Caudate nucleus (tissue), 63 donors: ENCODE measurements at places on chromosomes 3 and 15.

DNA sequence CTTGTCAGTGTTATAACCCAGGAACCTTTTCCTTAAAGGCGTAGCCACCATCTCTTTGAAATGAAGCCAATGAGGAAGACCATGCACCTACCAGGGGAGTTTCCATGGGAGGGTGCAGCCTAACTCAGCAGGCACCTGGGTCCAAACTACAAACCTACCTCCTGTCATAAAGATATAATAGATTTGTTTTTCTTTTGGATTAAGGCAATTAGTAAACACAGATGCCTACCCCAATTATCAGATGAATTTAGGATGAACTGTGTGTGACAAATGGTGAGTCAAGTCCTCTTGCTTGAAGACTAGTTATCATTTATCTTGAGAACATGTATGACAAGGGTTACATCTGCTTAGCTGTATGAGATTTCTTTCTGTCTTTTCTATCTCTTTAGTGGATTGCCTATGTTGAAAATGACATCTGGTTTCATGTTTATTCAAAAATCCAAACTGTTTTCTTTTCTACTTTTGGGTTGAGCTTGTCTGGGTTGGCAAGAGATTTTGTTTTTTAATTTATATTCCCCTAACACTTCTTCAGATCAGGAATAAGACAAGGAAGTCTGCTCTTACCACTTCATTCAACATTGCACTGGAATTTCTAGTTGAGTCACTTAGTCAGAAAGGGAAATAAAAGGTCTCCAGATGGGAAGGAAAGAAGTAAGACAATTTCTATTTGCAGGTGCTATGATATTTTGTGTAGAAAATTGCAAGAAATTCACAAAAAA is 149.9 kb downstream of the NEK10 start:
- no peak for DNase-seq

GRCh38 chr3:123818921-123819429 is 65.2 kb downstream of the MYLK start:
- DNase-seq: no peak

- DNase-seq: no peak
Measured at GRCh38 chr3:187798126-187798525, 52.9 kb upstream of the BCL6 start.

DNA sequence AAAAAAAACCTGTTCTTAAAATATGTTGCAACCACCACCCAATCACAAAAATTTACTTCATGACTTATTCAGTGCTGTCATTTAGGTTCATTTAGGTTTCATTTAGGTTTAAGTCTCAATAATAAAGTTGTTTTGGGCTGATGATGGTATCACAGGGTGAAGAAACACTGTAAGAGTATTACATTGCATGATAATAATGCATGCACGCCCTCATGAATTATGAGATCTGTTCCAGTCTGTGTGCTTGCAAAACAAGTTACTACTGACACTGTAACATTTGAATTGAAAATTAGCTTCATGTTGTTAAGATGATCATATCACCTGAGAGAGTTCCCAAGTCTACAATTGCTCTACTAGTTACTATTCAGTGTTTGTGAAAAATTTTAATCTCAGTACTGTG is at the start of gene AADACL2:
TSS of gene AADACL2 (plus strand) at position 315 of the 400 bp plus-strand sequence. CDS start 109 bp downstream, outside the sequence.
- DNase-seq: no peak

DNA sequence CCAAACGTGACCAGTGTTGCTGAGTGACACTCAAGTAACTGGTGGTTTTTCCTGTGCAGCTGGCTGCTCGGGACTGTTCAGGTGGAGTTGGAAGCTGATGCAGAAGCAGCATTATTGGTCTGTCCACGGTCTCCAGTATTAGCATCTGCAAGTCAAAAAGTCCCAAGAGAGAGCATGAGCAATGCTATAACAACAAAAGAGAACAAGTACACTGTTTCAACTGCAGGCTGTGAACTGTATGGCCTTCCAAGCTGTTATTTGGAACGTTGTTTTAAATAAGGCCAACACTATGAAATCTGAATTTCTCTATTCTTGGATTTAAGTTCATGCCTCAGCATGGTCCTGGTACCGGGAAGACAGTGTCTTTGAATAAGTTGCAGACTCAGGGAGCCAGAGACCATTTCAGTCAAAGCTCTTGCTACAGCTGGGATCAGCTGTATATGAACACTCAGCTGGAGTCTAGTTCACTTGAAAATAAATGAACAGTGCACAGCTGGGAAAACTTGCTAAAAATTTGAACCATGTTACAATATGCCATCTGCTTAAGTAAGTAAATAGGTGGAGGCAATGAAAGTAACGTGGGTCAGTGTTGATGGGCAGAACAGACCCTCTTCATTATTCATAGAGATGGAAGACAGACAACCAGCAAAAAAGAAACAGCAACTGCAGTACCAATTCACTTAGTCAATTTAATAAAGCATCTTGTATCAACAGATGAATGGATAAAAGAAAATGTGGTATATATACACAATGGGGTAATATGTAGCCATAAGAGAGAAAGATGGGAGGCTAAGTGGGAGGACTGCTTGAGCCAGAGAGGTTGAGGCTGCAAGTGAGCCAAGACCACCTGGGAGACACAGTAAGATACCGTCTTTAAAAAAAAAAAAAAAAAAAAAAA is 45.1 kb downstream of the NR1I2 start:
- DNase-seq: no peak

DNA sequence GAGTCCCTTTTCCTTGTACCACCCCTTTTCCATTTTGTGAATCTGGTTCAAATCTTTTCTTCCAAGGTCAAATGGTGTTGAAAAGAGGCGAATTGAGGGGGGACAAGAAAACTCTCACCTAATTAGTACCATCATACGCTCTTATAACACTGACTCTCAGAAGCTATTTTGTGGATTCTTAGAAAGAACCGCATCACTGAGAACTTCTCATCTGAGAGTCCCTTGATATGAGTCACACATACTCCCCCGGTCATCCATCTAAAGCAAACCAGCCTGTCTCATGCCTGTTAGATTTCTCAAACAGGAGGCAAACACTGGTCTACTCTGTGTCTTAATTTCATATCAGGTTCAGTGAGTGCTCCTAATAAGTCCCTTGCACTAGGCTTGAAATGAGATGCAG is 76.5 kb upstream of the SPRED1 start:
- no peak for DNase-seq

- DNase-seq: no peak
Measured at GRCh38 chr3:126907557-126907956, 75.4 kb upstream of the PLXNA1 start.
